DMS79 treated with DMSO at 0.1 percent for 48 hours (cell line): ENCODE measurements at places on chromosomes 4 and X.

- no peak for DNase-seq
Measured at GRCh38 chrX:70042399-70043371, 7.1 kb downstream of the AWAT2 start.

DNA sequence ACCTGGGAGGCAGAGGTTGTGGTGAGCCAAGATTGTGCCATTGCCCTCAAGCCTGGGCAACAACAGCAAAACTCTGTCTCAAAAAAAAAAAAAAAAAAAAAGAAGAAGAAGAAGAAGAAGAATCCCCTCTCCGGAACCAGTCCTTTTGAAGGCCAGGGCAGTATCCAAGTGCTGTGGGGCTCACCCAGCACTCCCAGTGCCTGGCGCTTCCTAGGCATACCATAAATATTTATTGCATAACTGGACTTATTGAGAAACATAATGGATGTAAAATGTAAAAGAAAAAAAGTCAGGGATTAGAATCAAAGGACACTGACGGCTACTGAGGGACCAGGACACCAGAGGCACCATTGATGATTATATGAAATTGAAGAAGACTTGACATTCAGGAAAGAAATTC lies 162.1 kb upstream of the KIT start:
- no peak for DNase-seq

- DNase-seq: no peak
Measured at GRCh38 chrX:120453985-120454384, 15.1 kb downstream of the LAMP2 start.

DNA sequence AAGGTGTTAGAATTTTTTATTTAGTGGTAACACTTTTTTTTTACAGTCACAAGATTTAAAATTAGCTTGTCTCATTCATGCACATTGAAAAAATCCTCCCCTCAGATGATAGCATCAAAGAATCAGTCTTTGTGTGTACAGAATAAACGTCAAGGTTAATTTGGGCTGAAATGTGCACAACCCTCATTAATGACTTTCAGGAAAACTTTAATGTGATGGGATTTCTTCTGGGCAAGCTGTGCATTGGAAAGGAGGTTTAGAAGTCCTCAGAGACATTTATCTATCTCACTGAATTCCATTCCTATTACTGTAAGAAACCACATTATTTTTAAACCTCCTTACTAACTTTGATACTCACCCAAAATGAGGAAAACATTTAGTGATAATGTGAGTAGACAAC lies 88.2 kb upstream of the TECRL start:
- DNase-seq: no peak

DNA sequence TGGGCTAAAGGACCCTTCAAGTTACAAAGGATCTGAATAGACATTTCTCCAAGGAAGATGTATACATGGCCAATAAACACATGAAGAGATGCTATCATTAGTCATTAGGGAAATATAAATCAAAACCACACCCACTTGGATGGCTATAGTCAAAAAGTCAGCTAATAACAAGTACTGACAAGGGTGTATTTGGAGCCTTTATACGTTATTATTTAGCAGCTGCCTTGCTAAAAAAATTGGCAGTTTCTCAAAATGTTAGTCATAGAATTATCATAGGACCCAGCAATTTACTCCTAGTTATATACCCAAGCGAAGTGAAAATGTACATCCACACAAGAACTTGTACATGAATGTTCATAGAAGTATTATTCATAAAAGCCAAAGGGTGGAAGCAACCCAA lies 112.7 kb upstream of the DUSP21 start:
- DNase-seq: no peak

- DNase-seq: peak; percentile 12
Measured at GRCh38 chrX:52363247-52363883, 5.5 kb upstream of the XAGE2 start.

- no peak for DNase-seq
Measured at GRCh38 chrX:22462959-22463358, 190.2 kb downstream of the CBLL2 start.

DNA sequence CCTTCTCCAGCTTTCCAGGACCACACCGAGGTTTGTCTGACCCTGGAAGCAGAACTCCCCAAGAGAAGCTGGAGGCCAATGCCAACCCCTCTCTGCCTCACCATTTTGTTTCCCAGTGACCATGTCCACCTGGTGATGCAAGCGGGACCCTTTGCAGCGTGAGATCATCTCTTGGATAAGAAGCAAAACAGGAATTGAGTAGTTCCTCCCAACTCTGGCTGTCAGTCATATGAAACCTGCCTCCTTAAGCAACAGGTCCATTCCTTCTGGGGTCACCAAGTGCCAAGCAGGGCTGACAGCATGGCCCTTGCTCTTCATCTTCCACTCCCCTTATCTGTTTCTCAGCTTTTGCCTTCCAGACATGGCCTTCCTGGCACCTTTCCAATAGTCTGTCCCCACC lies 41.3 kb upstream of the MTM1 start:
- no peak for DNase-seq

- DNase-seq: no peak
Measured at GRCh38 chr4:80438016-80438415, 102.5 kb downstream of the CFAP299 start.

GRCh38 chr4:184756399-184756798 lies 22.5 kb upstream of the CENPU start:
- no peak for DNase-seq

DNA sequence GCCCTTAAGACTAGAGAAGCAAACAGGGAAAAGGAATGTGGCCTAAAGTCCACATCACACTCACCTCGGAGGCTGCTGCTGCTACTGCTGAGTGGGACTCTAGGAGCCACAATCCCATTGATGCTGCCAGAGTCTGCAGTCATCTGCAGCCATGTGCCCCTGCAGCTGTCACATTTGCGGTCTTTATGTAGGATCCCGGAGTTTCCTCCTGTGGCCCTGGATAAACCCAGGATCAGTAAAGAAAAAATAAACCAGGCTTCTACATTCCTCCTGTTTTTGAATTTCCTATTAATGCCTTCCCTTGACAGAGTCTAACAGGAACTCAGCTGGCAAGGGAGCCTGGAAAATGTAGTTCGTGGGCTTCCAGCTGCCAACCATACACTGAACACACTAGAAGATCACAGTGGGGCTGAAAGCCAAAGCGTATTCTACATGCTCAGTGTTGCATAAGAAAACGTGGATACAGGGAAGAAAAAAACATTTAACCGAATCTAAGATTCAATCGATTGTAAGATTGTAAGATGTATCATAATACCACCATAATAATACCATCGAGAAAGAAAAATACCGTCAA lies 10.3 kb upstream of the PHEX start:
- DNase-seq: no peak

DNA sequence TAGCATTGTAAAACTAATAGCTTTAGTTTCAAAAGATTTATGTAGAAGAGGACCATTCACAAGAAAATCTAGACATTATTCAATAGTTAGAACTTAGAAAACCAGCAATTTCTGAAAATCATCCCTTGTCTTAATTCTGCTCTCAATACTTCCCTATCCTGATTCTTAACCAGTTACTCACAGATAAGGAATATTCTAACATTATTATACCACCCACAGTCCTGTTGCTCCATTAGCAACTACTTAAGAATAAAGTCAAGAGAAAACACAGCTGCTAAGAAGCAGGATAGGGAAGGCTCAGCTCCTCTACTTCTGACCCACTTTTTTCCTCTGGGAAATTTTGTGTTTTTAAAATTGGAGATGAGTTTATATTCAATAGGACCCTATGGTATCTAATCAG lies 47.7 kb downstream of the PHKA1 start:
- no peak for DNase-seq

DNA sequence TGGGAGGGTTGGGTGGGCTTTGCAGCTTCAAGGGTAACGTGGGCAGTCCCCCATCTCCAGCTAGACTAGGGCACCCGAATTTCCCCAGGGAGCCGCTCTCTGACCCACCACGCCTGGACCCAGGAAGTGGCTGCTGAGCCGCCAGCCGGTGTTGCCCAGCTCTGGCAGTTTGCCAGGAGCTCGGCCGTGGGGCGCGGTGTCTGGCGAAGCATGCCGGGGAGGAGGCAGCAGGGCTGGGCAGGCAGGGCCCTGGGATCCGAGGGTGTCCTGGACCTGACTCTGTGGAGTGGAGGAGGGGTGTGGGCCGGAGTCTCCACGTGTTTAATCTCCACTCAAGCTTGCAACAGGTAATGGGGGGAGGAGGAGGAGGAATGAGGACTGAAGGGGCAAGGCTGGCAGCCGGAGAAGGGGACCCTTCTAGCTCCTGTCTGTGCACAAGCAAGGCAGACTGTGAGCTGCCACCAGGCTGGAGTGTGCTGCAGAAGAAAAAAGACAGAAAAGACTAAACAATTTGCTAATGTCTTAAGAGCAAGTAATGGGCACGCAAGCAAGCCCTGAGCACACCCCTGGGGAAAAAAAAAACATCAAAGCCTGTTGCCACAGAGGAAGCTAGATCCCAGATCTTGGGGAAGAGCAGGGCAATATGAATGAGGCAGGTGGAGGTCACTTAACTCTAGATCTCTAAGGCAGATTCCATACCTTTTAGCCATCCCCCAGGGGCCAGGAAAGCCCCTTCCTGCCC lies 2.4 kb downstream of the LONRF3 start:
- no peak for DNase-seq

DNA sequence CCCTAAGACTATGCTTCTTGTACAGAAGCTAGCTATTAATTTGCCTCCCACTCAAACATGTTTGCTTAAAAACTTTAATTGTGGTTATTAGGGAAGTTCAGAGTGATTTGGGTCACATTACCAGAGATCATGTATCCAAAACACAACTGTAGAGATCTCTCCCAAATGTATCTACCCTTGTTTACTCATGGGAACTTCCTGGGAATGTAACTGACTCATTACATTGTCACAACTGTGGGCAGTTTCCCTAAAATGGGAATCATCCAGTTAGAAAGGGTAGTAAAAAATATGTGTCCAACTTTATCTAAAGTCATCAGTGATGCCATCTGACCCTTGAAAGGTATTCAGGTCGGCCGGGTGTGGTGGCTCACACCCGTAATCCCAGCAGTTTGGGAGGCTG lies 40.3 kb upstream of the GLRA3 start:
- DNase-seq: no peak

GRCh38 chr4:76811604-76812412 lies 86.1 kb downstream of the SOWAHB start:
- DNase-seq: no peak

DNA sequence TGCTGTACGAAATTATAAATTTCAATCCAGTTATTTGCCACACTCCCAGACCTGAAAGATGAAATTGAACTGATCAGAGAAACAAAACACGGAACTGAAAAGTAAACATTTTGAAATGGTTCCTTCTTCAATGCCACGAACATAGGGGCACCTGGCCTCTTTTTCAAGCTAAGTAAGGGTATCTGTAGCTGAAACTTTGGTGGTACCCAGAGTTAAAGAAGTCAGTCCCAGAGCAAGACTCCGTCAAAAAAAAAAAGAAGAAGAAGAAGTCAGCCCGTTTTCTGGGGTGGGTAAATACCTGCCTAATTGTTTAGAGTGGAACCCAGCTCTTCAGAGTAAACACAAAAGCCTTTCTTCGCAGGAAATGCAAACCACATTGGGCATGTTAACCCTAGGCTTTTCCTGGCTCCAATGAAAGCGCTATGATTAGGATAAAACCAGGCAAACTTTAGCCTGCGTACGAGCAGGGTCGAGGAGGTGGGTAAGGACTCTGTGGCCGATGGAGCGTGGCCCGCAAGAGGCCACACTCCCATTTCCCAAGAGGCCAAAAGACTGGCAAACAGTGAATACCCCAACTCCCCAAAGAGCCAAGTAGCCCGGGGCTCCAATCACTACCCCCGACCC lies 1.3 kb downstream of the ANTXR2 start:
- DNase-seq: no peak

- DNase-seq: no peak
Measured at GRCh38 chr4:89712141-89712540, 124.8 kb downstream of the SNCA start.

DNA sequence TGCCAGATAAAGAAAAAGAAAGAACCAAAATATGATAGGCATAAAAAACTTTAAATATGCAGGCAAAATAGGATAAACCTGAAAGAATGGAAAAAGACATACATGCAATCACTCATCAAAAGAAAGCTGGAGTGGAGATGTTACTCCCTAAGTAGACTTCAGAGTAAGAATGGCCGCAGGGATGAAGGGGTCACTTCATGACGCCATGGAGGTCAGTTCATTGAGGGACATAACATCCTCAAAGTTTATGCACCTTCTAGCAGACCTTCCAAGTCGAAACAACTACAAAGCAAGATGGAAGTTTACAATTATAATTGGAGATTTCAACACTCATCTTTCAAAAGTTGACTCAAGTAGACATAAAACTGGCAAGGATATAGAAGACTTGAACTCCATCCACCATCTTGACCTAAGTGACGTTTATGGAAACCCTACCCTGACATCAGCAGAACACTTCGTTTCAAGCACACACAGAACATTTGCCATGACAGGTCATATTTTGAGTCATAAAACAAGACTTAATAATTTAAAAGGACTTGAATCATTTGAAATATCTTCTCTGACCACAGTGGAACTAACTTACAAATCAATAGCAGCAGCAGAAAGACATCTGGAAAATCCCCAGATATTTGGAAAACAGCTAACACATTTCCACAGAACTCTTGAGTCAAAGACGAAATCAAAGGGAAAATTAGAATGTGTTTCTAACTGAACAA lies 106.0 kb upstream of the LRPAP1 start:
- DNase-seq: no peak

DNA sequence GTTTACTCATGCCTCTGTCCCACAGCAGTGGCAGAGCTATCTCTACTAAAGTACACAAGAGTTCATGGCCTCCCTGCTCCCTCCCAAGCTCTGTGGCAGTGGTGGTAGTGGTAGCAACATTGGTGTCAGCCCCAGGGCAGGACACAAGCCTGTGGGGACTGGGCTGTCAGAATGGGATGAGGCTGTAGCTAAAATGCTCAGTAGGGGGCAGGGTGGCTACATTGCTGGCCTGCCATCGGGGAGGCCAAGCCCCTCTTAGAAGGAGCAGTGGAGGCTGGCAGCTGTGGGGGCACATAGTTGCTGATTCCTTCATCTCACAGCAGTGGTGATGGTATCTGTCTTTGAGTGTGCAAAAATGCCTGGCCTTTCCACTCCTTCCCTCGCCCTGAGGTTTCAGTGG lies 461.7 kb downstream of the PCDH18 start:
- no peak for DNase-seq

- no peak for DNase-seq
Measured at GRCh38 chrX:154739952-154740465, 10.9 kb downstream of the GAB3 start.

DNA sequence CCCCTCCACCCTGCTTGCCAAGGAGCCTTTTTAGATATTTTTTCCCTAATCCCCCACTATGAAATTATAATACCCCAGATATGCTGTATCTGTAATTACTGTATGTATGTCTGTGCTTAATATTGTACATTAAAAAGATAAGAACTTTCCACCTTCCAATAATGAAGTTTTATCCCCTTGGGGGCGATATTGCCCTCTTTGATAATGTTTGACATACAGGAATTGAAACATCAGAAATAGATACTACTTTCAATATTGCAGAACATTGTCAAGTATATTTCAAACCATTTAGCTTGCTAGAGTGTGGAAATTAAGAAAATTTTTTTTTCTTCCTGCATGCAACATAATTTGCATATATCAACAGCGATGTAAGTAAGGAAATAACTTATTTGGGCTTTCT lies 58.9 kb downstream of the NAF1 start:
- DNase-seq: no peak
